ENCODE measurements at places on chromosomes 13 and 19.

DNA sequence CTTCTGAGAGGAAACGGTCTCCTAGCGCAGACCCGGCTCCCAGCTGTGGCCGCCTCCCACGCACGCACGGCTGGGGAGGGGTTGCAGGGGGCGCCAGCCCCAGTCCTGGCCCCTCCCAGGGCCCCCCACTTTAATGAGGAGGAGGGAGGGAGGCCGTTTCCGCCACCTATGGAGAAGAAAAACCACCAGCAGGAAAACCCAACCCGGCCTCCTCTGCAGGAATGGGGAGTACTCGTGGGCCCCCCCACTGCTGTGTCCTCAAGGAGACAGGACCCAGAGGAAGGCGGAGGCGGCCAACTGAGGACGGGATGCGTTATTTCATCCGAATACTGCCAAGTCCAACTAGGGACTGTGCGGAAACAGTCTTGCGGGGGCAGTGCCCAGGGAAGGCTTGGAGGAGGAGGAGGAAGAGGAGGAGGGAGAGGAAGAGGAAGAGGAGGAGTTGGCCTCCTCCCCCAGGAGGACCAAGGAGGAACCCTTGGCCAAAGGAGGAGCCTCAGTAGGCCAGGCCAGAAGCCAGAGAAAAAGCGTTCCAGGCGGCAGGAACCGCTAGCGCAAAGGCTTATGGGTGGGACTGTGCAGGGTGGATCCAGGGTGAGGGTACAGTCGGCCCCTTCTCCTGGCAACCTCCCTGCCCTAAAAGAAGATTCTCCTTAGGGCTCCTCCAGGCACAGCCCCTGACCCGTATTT is 3.9 kb upstream of the SSBP4 start:
- no peak for DNase-seq

- no peak for DNase-seq
Observed at GRCh38 chr19:5487222-5487621, 32.0 kb downstream of the ZNRF4 start.

GRCh38 chr13:44323754-44324153 is 49.9 kb upstream of the SERP2 start:
- DNase-seq: no peak

GRCh38 chr19:43628646-43629326 is 9.4 kb upstream of the ZNF428 start:
- no peak for DNase-seq

DNA sequence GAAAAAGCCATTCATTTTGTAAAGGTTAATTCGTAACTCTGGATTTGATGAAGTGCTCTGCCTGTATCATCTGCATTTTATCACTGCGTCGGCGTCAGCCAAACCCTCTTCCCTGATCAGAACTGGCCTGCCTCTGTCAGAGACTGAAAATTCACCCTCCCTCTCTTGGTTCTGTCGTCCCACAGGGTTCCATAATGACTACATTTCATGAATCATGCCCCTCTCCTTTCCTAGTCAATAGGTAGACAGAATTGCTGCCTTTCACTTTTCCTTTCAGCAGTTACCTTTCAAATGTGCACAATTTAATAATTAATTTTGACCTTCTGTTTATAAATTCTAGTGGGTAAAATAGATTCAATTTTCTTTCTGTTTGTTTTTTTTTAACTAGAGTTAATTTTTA is 423.4 kb downstream of the RFC3 start:
- DNase-seq: peak; percentile 4

DNA sequence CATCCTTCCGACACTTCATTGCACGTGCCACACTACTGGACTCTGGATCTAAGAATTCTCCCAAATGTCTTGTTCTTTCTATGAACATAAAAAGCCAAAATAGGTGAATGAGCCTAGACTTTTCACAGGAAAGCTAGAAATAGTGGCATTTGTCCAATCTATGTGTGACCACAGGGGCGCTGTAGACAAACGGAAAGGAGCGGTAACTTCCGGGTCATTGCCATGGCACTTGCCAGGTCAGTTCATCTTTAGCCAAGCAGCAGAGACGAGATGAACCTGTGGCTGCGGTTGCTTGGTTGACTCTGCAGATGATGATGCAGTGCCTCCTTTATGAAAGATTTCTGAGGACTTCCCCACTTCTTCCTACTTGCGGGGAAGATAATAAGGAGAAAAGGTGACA is 65.6 kb downstream of the ADGRE1 start:
- no peak for DNase-seq

DNA sequence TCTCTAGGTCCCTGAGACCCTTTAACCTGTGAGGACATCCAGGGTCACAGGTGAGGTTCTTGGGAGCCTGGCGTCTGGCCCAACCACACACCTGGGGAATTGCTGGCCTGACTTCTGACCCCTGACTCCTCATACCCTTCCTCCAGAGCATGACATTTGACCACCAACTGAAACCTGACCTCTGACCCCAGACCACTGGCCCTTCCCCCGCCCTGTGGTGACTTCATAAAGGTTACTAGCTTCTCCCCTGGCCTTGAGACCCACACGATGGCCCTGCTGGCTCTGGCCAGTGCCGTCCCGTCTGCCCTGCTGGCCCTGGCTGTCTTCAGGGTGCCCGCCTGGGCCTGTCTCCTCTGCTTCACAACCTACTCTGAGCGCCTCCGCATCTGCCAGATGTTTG is at the start of gene SPACA6:
SPACA6 (plus strand) TSS at position 71 of the 400 bp plus-strand sequence; CDS start at position 268, 197 bp downstream.
- no peak for DNase-seq

DNA sequence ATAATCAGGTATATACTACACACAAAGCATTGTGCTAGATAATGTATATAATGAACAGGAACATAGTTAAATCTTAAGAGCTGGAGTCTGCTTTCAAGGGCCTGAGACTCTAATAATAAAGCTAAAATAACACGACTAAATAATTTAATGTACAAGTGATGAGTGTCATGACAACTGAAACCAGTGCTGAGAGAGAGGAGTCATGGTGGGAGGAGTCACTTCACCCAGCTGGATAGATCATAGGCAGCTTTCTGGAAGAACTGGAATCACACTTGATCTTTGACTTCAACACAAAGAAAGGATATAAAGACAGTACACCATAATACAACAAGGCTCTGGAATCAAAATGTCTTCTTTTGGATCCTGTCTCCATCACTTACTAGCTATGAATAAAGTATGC is 7.1 kb downstream of the RBM26 start:
- DNase-seq: no peak

- no peak for DNase-seq
Observed at GRCh38 chr13:73090823-73091187, 32.0 kb downstream of the KLF5 start.

DNA sequence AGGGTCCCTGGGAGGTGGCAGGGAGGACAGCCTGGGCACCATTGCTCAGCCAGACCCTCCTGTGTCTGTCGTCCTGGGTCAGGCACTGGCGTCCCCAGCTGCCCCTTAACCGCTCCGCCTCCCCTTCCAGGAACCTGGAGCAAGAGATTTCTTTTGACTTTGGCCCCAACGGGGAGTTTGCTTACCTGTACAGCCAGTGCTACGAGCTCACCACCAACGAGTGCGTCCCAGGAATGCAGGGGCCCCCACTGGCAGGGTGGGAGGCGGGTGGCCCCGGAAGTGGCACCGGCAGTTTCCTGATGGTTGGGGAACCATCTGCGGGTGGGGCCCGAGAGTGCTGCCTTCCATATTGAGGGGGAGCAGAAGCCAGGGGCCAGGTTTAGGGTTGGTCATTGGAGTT is 13.0 kb downstream of the PRKCSH start:
- no peak for DNase-seq

GRCh38 chr13:43489233-43489632 is 297.5 kb downstream of the ENOX1 start:
- no peak for DNase-seq

GRCh38 chr19:16118489-16119033 is 6.9 kb downstream of the RAB8A start:
- peak; percentile 98 for DNase-seq

- DNase-seq: no peak
Observed at GRCh38 chr19:33673996-33674625, 52.4 kb downstream of the CHST8 start.

GRCh38 chr19:2337329-2337707 is 8.8 kb downstream of the SPPL2B start:
- DNase-seq: no peak

DNA sequence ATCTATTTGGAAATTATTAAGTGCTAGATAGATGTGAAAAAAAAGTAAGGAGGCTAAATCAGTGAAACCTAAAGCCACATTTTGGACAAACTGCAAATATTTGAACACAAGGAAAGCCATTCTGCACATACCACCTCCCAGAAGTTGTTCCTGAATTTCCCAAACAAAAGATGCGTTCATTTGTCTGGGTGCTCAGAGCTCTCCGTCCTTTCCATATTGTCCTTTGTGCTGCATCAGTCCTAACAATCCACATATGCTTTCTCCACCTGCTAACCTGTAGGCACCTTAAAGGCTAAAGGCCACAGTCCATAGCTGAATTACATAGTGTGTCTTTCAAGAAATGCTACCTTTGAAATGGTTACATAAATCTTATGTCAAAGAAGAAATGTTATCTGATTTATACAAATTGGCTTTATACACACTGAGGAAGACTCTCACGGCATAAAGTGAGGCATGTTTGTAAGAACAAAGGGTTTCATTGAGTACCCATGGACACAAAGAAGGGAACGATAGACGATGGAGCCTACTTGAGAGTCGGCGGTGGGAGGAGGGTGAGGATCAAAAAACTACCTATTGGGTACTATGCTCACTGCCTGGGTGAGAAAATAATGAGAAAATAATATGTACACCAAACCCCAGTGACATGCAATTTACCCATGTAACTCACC is 182.0 kb downstream of the RGCC start:
- no peak for DNase-seq

- DNase-seq: no peak
Observed at GRCh38 chr19:16015805-16016173, 60.5 kb upstream of the TPM4 start.

DNA sequence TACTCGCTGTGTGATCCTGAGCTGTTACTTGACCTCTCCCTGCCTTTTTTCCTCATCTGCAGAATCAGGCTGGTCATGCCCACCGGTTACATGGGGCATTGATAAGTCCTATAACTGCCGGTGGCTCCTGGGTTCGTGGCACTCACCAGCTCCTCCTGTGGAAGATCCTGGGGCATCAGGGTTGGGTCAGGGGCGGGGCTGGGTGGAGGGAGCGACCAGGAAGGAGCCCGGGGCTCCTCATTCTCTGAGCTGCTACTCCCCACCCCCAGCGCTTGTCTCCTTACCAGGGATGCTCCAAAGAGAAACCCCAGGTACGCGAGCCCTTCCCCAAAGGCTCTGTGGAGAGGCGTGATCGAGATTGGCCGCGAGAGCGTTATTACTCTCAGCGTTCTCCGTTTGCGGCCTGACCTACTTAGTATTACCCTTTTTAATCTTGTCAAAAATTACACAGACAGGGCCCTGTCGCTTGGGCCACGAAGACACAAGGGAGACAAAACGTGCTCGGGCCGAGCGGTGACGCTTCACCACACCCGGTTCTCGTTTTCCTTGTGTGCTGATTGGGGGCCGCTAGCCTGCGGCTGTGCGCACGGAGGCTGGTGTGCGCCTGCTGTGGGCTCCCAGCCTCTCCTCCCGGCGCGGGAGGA is 10.7 kb downstream of the HDGFL2 start:
- DNase-seq: no peak

- no peak for DNase-seq
Observed at GRCh38 chr13:29486551-29486950, 108.9 kb downstream of the SLC7A1 start.

GRCh38 chr13:24232474-24232873 is 72.0 kb downstream of the SPATA13 start:
- DNase-seq: no peak

DNA sequence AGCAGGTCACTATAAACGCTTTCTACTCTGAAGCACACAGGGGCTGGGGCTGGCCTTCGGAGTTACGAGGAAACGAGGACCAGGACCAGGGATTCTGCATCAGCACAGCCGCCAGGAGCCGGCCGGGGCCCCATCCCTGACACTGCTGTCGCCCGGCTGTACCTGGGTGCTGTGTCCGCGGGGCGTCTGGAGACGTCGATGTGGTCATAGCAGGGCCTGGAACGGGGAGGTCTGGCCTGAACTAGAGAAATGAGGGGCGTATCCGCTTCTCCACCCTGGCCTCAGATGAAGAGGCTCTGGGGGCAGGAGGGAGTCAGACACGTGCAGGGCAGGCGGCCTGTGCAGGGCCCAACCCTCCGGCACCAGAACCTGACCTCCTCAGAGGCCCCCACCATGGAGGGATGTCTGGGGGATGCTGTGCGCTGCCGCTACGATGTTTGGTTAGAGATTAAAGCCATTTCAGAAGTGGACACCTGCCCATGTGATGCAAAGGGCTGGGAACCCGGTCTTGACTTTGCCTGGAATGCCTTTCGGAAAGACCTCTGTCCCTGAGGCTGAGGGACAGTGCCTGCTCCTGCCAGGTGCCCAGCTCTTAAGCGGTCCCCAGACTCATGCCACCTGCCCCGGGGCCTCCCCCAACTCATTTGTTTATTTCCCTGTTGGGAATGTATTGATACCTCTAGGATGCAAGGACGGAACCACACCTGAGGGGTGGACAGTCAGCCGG is 21.4 kb downstream of the GAS6 start:
- DNase-seq: no peak

- no peak for DNase-seq
Observed at GRCh38 chr13:97660594-97661260, 226.8 kb downstream of the RAP2A start.

DNA sequence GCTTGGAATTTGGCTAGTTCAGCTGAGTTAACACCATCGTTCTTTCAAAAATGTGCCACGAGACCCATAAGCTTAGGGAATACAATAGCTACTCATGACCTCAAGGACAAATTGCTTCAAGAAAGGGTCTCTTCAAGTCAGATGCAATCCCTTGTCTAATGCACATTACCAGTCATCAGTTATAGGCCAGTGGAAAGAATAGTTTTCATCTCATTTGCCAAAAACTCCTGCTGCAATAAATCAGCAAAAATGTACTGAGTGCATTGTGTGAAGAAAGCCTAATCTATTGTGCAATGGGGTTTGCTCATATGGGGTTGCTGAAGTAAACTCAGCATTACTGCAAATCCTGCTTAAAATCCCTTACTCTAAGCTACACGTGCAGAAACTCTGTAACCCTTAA is 208.3 kb upstream of the NBEA start:
- no peak for DNase-seq

- no peak for DNase-seq
Observed at GRCh38 chr13:112362021-112362420, 14.1 kb upstream of the SPACA7 start.

DNA sequence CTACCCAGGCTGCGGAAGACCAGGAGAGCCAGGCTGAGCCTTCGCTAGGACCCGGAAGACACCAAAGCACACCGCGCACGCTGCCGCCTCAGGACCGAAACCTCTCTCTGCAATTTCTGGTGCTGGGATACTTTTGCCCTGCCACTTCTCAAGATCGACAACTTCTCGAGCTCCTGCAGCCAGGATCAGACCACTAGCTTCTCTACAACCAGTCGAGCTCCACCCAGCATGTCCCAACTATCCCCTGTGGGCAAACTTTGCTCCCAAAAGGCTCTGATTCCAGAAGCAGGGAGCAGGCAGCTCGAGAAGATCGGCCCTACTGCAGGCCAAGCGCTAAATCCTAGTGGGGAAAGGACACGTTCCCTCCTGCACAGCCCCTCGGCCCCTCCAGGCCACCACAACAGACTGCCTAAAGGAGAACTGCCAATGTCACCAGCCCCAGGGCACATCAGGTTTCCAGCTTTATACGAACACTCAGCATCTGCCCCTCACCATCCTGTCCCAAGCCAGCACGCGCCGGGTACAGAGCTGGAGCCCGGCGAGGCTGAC is 979 bp downstream of the AKAP8 start:
- peak; percentile 79 for DNase-seq
